ENCODE measurements at places on chromosomes 16 and 17. TPM values are rescaled to one million over a fixed set of nuclear protein-coding genes. Genes with fewer than 3 reads are reported as not detected.

Gene CDR2
- total RNA-seq, result 89.8 TPM

Gene CMTM2
- total RNA-seq, result 0.52 TPM

Gene GPR139
- total RNA-seq, result not detected

Gene SYT17
- 0.52 TPM for total RNA-seq

Gene MT4
- total RNA-seq, result not detected

Gene RAPGEFL1
- 2.3 TPM for total RNA-seq

Gene ODAD4
- not detected for total RNA-seq

Gene TMEM238L
- total RNA-seq, result not detected

Gene PLLP
- 0.63 TPM for total RNA-seq

Gene SAP30BP
- 105 TPM for total RNA-seq

Gene RFNG
- total RNA-seq, result 13.7 TPM

Gene GUCY2D
- 0.10 TPM for total RNA-seq

Gene ZNF48
- 3.8 TPM for total RNA-seq

Gene UBE2I
- 108 TPM for total RNA-seq

Gene CHST5
- total RNA-seq, result under 0.01 TPM

Gene NXPH3
- not detected for total RNA-seq

Gene MILR1
- 29.4 TPM for total RNA-seq

Gene TMIGD1
- total RNA-seq, result not detected

Gene NOD2
- total RNA-seq, result 21.6 TPM

Gene CES5A
- total RNA-seq, result not detected

Gene CARD14
- under 0.01 TPM for total RNA-seq

Gene KRT28
- total RNA-seq, result not detected

Gene CCL3
- total RNA-seq, result 1,287 TPM

Gene TUBB3
- 0.21 TPM for total RNA-seq

Gene LMF1
- total RNA-seq, result 17.4 TPM

Gene BMERB1
- 2.7 TPM for total RNA-seq

Gene OR1A1
- total RNA-seq, result not detected

Gene KRT26
- not detected for total RNA-seq

Gene SOCS1
- total RNA-seq, result 41.2 TPM

Gene RHOT2
- 45.2 TPM for total RNA-seq

Gene ZG16
- not detected for total RNA-seq

Gene HBA2
- total RNA-seq, result 22.1 TPM

Gene CD300H
- 0.73 TPM for total RNA-seq
